ENCODE measurements at places on chromosomes 5 and 9. TPM values are rescaled to one million over a fixed set of nuclear protein-coding genes. Genes with fewer than 3 reads are reported as not detected.

Gene FAT2
- 34.2 TPM for total RNA-seq

Gene PCDHGA6
- total RNA-seq: under 0.01 TPM

Gene NR2F1-AS1
- total RNA-seq: 1.1 TPM

Gene ZFP37
- total RNA-seq: 0.79 TPM

Gene SLF1
- 2.9 TPM for total RNA-seq

Gene HTR4
- total RNA-seq: not detected

DNA sequence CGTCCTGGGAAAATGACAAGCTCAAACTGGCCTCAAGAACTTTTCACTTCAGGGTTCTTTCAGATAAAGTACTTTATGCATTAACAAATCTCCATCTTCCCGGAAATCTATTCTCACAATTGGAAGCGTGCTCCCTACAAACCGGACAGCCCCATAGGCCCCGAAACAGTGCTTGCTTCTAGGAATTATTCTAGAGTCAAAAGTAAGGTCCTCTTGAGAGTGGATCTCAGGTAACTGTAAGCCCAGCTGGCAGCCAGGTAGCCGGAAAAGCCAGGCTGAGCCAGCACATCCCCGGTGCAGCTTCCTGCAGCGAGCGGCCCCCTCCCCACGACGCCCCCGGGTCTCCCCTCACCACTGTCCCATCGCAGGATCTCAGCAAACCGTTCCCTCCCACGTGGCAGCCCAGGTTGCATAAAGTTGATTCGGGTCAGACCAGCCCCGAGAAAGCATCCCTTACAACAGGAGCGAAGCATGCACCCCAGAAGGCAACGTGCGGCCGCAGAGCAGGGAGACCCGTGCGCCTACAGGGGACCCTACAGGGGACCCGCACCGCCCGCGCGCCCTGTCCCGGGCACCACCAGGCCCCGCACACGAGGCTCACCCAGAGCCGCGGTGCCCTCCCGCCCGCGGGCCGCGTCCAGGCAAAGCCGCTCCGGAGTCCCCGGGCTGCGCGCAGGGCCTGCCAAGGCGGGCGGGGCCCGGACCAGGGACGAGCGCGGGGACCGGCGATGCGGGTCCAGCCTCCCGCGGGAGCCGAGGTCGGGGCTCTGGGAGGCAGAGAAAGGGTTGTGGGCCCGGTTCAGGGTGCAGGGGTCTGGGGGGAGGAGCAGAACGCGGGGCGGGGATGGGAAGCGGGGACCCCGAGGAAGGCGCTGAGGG is 920 bp downstream of the LPCAT1 start:
- DNase-seq: no peak

- no peak for DNase-seq
These were observed 24.0 kb downstream of the STARD4 start for GRCh38 chr5:111488353-111488752.

DNA sequence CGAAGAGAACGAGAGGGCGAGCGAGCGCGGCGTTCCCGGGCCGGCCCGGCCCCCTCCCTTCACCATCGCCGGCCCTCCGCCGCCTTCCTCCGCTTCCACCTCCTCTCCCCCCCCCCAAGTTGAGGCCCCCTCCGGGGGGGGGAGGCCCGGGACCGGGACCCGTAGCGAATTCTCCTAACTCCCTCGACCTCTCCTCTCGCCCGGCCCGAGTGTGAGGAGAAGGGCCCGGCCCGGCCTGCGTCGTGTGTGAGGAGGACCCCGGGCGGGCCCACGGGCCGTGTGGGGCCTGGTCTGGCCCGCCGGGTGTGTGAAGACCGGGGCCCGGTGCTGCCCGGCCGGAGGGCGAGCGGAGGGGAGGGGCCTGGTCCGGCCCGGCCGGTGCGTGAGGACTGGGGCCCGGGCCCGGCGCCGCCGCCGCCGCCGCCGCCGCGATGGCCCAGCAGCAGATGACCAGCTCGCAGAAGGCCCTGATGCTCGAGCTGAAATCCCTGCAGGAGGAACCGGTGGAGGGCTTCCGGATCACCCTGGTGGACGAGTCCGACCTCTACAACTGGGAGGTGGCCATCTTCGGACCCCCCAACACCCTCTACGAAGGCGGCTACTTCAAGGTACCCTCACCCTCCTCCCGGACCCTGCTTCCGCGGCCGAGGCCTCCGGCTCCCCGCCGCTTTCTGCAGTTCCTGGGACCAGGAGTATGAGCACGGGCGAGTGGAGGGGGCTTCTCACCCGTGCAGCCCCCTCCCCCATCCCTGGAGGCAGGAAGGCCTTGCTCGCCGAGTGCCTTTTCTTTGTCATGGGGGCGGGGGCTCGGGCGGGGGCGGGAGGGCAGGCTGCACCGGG is 587 bp downstream of the UBE2R2 start:
- DNase-seq: peak; percentile 38

- peak; percentile 5 for DNase-seq
These were observed 72.3 kb downstream of the GNA14 start for GRCh38 chr9:77575785-77576184.

GRCh38 chr5:16759147-16759773 is 142.5 kb upstream of the RETREG1 start:
- no peak for DNase-seq

DNA sequence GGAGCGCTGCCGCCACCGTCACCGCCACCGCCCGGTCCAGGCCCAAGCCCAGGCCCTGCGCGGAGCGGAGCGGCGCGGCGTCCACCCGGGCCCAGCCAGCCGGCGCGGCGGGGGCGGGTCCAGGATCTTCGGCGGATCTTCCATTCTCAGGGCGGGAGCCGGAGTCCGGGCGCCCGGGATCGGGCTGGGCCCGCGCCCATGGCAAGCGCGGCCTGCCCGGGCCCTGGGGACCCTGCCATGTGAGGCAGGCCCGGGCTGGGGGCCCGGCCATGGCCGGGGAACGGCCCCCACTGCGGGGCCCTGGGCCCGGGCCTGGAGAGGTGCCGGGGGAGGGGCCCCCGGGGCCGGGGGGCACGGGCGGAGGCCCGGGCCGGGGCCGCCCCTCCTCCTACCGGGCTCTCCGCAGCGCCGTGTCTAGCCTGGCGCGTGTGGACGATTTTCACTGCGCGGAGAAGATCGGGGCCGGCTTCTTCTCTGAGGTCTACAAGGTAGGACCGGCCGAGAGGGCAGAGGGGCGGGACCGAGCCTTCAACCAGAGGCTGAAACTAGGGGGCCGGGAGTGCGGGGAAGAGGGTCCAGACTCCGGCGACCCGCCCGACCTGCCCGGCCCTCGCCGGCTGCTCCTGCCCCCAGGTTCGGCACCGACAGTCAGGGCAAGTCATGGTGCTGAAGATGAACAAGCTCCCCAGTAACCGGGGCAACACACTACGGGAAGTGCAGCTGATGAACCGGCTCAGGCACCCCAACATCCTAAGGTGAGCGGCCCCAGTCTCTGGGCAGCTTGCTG is 482 bp downstream of the TESK1 start:
- peak; percentile 15 for DNase-seq

- DNase-seq: no peak
These were observed 21.3 kb downstream of the AHRR start for GRCh38 chr5:342501-343460.

- no peak for DNase-seq
These were observed 45.9 kb upstream of the PCSK1 start for GRCh38 chr5:96478983-96479382.

DNA sequence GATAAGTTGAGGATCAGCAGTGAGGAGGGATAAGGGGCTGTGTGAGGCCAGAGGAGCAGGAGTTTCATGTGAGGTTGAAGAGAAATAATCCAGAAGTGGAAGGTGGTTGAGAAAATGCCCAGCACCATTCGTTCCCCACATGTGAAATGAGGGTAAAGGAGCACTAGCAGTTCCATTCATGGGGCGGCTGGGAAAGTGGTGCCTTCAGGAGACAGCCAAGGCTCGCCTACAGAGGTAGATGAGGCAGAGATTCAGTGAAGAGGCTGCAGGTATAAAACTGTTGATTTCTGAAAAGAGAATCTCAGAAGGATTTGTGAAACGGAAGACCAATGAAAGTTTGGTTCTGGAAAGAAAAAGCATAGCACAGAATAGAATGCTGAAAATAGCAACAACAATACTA is 272.6 kb downstream of the MSX2 start:
- no peak for DNase-seq

DNA sequence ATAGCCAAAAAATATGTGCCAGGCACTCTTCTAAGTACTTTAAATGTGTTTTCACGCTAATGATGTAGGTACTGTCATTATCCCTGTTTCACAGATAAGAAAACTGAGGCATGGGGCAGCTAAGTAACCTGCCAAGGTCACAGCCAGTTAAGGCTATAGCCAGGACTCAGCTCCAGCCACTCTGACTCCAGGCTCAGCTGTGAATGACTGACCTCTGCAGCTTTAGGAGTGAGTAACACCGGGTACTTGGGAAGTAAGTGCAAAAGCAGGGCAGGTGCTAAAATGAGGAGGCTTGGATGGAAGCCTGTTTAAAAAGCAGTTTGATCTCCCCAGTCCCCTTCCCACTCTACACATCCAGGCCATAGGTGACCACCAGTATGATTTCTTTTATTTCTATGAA is 10.6 kb upstream of the SHC3 start:
- peak; percentile 15 for DNase-seq

DNA sequence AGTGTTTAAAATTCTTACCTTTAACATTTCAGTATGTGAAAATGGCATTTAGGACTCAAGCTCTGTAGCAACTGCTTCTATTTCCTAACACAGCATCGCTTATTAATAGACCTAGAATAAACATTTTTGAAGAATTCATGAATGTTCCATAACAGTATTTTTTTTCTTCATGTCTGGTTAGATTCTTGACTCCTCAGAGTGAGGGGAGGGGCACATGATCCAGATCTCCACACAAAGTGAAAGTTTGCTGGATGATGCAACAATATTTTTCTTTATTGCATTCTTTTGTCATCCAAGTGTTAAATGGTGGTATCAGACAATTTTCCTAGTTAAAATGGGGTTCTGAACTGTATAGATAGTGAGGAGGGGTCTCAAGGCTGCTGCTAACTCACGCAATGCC is 130.8 kb upstream of the MAN2A1 start:
- no peak for DNase-seq

DNA sequence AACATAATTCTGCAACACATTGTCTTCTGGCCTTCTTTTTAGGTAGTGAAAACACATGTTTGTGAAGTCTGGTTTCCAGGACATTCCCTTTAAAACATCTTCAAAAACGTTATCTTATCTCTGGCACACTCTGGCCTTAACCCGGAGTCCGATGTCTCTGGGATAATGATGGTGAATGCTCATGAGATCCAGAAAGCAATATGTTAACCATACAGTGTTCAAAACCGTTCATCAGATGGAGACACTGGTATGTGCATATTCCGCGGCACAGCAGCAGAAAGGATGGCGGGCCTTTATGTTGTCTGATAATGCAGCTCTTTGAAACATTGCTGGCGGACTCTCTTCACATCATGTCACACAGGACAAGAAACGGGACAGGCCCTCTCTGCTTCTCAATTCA is 605.2 kb downstream of the CCDC171 start:
- no peak for DNase-seq

- DNase-seq: peak; percentile 91
These were observed 81.2 kb upstream of the CCDC112 start for GRCh38 chr5:115377468-115378217.

DNA sequence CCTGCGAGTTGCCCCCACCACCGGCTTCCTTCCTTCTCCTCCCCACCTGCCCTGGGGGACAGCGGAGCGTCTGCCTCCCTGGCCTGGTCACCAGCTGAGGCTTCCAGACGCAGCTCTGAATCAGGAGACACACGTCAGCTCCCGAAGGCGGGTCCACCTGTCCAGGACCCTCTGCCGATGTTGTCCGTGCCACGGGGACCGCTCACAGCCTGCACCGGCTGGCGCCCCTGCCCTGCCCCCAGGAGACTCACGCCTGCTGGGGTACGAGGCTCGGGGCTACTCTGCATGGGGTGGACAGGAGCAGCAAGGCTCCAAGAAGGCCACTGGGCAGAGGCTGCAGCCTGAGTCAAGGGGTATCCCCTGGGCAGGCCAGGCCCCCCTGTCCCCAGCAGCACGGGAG is 1.9 kb upstream of the CCDC187 start:
- no peak for DNase-seq

DNA sequence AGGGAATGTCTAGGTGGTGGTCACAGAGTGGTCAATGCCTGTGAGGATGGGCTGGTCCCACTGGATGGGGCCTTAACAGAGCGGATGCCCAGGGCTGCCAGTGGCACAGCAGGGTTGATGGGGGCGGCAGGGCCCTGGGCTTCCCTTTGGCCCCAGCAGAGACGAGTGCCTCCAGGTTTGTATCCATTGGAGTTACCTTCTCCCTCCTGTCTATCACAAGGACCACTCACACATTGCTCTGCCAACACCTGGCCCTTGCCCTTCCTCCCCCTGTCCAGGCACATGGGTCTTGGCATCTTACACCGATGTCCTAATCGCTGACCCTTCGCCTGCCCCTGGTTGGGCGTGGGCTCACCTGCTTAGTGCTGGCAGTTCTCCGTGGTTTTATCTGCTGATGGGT is 26.2 kb upstream of the IRX4 start:
- no peak for DNase-seq

GRCh38 chr9:13274886-13275641 is 4.4 kb downstream of the MPDZ start:
- DNase-seq: no peak

GRCh38 chr9:16386827-16387077 is 483.7 kb downstream of the BNC2 start:
- DNase-seq: no peak

- DNase-seq: no peak
These were observed 55.8 kb downstream of the AQP7 start for GRCh38 chr9:33346564-33346963.

- DNase-seq: no peak
These were observed 846 bp upstream of the TRAF1 start for GRCh38 chr9:120927269-120928014.

DNA sequence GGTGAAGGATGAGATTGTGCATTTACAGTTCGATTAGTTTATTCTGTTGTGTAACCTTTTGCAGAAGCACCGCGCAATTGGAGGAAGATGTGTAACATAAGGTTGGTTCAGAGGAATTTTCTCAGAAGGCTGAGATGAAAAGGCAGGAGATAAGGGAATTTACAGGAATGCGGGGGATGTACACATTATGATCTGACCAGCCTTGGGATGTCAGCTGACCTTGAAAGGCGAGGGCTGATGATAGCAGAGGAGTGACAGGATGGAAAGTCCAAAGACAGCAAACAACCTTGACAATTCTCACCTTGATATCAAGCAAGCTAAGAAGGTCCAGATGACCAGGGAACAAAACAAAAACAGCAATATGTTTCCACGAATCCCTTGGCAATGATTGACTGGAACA is 88.8 kb downstream of the OTULIN start:
- DNase-seq: no peak

- DNase-seq: no peak
These were observed 45.8 kb downstream of the TMEM167A start for GRCh38 chr5:83031381-83031780.

GRCh38 chr9:3948826-3949556 is 350.9 kb downstream of the GLIS3 start:
- DNase-seq: no peak

DNA sequence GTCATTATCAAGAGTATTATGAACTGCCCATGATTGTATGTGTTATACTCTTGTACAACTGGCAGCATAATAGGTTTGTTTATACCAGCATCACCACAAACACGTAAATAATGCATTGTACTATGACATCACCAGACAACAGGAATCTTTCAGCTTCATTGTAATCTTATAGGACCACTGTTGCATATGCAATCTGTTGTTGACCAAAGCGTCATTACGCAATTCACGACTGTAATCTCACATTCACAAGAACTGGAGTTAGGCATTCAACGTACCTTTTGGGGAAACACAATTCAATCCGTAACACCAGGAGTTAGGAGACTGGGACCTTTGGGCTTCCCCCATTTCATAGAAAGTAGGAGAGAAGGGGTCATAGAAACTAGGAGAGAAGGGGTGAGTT is 20.4 kb upstream of the ARSI start:
- no peak for DNase-seq

- DNase-seq: peak; percentile 17
These were observed at the start of gene PRDM9 for GRCh38 chr5:23507278-23507685. Gene PRDM9, plus strand, starts transcription at chr5:23507609. Its CDS starts 1,425 bp downstream, at chr5:23509034.

Measured in bronchial epithelial cell (primary cell).